ENCODE measurements at places on chromosomes 1 and 21.

- no peak for DNase-seq
Observed at GRCh38 chr1:47911424-47911823, 85.8 kb downstream of the TRABD2B start.

- DNase-seq: no peak
Observed at GRCh38 chr21:28068455-28069358, 924.0 kb downstream of the LTN1 start.

- DNase-seq: no peak
Observed at GRCh38 chr1:156767879-156768604, 707 bp downstream of the PRCC start.

DNA sequence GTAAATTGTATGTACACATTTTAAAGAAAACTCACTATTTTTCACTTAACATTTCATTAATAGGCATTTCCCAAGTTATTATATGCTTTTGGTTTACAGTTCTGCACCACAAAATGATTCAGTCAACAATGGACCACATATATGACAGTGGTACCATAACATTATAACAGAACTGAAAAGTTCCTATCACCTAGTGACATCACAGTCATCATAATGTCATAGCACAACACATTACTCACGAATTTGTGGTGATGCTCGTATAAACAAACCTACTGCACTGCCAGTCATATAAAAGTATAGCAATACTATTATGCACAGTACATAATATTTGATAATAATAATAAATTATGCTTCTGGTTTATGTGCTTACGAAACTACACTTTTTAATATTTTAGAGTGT lies 30.9 kb downstream of the DNAI4 start:
- DNase-seq: no peak

GRCh38 chr1:214581785-214582184 lies 21.2 kb upstream of the CENPF start:
- DNase-seq: peak; percentile 80

- no peak for DNase-seq
Observed at GRCh38 chr1:228348708-228349467, 57.7 kb downstream of the TRIM11 start.

DNA sequence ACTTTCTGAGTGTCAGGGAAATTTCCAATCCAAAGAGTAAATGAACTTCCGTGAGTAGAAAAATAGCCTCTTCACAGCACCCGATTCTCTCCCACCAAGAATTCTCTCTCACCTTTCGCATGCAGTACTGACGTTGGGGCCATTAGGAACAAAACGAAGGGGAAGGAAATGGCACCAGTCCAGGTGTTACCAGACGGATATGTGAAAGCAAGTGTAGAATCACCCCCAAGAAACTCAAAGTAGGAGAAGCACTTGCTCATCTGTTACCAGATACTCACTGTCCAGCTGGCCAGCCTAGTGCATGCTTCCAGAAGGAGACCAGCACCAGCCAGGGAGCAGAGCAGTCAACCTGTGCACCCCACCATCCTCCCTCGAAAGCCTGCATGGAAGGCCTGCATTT lies 55.1 kb downstream of the ITPKB start:
- no peak for DNase-seq

DNA sequence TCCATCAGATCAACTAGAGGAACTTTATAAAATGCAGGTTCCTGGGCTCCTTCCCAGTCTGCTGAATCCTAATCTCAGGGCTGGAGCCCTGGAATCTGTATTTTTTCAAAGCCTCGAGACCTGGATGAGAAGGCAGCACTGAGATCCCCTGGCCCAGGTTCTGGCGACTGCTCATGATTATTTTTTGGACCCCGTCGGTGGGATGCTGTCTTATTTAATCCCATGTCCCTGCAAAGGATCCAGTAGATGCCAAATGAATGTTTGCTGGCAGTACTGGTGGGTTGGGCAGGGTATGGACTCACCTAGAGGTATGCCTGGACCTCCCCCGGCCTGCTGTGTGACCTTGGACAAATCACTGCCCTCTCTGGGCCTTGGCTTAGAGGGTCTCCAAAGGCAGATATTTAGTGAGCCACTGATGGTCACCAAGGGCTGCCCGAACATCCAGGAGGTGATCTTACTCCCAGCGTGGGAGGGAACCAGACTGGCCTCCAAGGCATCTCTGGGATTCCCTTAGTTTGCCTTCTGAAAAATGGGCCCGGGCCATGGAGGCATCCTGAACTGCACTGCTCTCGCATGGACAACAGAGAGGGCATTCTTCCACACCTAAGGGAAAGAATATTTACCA lies 91.6 kb upstream of the RUNX3 start:
- no peak for DNase-seq

GRCh38 chr1:38962560-38962959 lies 20.9 kb upstream of the RHBDL2 start:
- DNase-seq: peak; percentile 25

DNA sequence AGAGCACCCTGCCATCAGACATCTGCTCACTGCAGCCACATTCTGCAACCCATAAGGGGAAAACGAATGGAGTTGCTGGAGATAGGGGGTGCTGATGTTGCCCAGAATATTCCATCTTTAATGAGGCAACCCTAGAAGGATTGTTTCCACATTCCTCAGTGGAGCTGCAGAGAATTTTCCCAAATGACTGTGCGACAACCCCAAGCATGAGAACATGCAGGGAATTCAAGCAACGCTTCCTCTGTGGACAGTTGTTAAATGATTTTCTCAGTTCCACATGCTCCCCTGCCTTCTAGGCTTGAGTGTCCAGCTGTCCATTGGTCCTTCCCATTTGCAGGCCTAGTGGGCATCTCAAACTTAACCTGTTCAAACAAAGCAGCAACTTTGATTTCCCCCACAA lies 20.5 kb upstream of the UBL4B start:
- DNase-seq: no peak

GRCh38 chr1:8213676-8214075 lies 104.2 kb upstream of the SLC45A1 start:
- DNase-seq: no peak

DNA sequence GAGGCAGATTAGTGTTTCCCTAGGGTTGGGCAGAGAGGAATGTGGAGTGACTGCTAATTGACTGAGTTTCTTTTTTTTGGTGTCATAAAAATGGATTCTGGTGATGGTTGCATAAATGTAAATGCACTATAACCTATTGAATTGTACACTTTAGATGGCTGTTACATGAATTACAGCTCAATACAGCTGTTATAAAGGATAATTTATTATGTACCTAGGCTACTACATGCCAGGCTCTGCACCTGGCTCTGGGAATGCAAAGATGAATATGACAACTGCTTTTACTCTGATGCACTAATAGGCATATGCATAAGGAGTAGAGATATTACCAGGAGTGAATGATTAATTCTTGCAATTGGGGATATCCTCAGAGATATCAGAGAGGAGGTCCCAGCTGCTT lies 345.3 kb downstream of the PTBP2 start:
- no peak for DNase-seq

GRCh38 chr1:51302746-51303145 lies 27.6 kb downstream of the TTC39A start:
- no peak for DNase-seq

DNA sequence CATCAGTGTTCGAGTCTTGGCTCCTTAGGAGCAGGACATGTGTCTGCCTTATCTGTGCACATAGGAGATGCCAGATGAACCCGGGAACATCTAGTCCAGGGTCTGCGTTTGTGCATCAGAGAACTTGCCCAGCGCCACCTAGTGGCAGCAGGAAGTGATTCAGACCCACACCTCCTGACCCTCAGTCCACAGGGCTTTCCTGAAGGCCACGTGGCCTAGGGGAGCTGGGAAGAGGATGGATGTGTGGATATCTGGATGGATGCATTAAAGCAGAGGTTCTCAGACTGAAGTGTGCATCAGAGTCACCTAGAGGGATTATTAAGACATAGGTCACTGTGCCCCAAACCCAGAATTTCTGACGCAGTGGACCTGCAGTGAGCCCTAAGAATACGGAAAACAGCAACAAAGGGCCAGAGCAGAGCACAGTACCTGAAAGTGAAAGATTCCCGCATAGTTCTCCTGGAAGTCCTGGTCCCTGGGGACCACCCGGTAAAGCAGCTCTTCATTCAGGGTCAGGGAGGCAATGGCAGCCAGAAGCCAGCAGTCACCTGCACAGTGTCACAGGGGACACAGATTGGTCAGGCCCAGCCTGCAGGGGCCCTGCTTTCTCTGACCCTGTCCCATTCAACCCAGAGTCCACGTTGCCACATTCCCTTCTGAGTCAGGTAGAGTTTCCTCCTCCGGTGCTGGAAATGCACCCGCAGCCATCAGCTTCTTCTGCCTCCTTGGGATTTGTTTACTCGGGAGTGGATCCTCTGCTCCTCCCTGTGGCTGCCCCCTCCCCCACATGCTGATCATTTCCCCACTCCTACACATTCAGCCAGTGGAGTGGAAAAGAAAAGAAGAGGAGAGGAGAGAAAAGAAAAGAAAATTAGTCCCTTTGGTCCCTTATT lies 37.0 kb downstream of the CAPN8 start:
- DNase-seq: no peak

GRCh38 chr1:162197041-162197531 lies 127.6 kb downstream of the NOS1AP start:
- DNase-seq: no peak

- DNase-seq: peak; percentile 28
Observed at GRCh38 chr1:172581779-172582178, 48.8 kb downstream of the SUCO start.

DNA sequence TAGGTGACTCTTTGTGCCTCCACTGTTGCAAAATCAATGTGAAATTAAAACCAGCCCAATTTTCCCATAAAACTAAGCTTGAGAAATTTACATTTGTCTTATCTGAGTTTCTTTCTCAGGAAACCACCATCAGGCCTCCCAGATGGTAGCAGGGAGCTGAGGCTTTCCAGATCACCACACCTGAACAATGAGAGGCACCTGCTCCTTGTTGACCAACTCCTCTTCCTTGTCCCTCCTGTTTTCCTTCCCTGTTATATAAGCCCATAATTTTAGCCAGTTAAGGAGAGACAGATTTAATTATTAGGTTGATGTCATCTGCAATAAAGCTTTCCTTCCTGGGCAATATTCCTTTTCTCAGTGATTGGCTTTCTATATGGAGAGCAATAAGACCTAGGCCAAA lies 32.0 kb upstream of the C1orf185 start:
- DNase-seq: no peak

DNA sequence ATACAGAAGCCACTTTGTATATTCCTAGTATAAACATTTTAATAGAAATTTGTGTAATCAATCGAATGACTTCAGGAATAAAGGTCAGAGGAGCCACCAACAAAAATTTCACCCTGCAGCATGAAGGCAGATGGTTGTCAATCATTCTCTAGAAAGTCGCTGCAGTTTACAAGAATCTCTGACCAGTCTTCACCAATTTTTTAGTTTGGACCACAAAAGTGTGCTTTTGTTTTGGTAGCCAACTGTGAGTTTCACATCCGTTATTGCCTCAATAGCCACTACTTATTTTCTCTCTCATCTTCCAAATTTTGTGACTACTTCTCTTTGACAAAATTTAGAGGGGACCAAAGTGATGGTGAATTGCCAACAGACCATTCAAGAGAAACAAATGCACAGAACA lies 1155.6 kb downstream of the AMY1C start:
- DNase-seq: no peak

DNA sequence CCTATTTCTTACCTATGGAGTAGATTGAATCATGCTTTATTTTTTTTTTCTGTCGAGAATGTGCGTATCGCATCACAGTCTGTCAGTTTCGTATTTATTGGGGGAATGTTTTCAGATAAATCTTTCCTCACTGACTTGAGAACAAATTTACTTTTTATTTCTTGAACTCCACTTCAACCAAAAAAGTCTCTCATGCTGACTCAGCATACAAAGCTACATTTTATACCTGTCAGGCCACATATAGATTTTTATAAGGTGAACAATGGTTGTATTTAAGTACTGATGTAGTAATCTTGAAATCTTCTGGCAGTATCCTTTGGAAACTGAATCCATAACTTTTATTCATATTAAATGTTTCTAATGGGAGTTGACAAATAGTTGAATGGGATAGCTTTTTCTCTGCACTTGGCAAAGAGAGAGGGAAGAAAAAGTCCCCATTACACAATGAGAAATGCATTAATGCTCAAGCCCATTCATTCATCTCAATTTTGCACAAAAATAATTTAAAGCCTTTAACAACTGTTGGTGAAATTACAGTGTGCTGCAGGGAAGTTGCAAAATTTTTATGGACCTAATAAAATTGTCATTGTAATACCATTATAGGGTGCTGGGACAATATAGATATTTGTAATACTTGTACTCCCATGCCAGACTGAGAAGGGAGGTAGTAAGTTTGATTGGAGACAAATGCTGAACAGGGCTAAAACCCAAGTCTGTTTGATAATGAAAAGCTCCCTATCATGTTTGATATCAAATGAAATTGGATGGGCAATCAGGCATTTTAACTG lies 367.6 kb downstream of the HLX start:
- no peak for DNase-seq

- no peak for DNase-seq
Observed at GRCh38 chr1:43402089-43402865, 12.6 kb downstream of the SZT2 start.

- DNase-seq: no peak
Observed at GRCh38 chr1:166999075-166999474, 10.0 kb downstream of the MAEL start.

- no peak for DNase-seq
Observed at GRCh38 chr1:45622524-45623394, 1.1 kb downstream of the CCDC17 start.

DNA sequence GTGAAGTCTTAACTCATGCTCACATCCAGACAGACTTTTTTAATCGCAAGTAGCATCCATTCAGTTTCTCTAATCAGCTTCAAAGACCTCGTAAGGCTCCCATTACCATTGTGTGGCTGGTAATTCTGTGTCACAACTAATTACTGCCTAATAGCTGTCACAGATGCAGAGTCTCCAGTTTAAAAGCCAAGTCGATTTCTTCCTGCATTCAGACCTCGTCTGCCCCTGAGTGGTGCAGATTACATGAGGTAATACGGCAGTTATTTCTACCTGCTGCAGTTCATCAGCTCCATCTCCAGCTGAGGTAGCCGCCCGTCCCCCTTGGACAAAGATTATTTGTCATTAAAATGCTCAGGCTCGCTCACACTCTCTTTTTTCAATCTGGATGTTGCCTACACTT lies 34.4 kb upstream of the OLIG2 start:
- DNase-seq: no peak

GRCh38 chr1:44717653-44718052 lies 13.3 kb downstream of the RNU5D-1 start:
- no peak for DNase-seq

DNA sequence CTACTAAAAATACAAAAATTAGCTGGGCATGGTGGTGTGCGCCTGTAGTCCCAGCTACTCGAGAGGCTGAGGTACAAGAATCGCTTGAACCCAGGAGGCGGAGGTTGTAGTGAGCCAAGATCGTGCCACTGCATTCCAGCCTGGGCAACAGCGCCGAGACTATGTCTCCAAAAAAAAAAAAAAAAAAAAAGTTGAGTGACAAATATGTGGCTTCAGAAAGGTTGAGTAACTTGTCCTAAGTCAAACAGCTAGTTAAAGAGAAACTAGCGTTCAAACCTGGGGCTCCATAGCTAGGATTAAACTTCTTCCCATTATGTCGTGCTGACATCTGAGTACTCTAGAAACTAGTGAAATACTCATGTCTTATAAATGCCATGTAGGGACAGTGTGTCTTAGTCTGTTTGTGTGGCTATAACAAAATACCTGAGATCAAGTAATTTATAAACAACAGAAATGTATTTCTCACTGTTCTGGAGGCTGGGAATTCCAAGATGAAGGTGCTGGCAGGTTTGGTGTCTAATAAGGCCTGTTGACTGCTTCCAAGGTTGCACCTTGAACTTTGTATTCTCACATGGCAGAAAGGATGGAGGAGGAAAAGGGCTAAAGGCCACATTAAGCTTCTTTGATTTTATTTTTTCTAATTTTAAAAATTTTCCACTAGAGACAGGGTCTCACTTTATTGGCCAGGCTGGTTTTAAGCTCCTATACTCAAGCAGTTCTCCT lies 12.0 kb downstream of the AK4 start:
- DNase-seq: no peak

- DNase-seq: no peak
Observed at GRCh38 chr1:33872683-33873082, 8.8 kb downstream of the HMGB4 start.

Data from fibroblast of gingiva (primary cell).